ENCODE measurements at places on chromosomes 5 and 9. TPM values are rescaled to one million over a fixed set of nuclear protein-coding genes. Genes with fewer than 3 reads are reported as not detected.

The ZDHHC21 gene
- 3.4 TPM for total RNA-seq

The DRD1 gene
- 1.0 TPM for total RNA-seq

The IFNA2 gene
- total RNA-seq: not detected

The MAST4 gene
- total RNA-seq: 1.8 TPM

- no peak for DNase-seq
Observed at GRCh38 chr9:36833954-36834353, 200.1 kb downstream of the PAX5 start.

DNA sequence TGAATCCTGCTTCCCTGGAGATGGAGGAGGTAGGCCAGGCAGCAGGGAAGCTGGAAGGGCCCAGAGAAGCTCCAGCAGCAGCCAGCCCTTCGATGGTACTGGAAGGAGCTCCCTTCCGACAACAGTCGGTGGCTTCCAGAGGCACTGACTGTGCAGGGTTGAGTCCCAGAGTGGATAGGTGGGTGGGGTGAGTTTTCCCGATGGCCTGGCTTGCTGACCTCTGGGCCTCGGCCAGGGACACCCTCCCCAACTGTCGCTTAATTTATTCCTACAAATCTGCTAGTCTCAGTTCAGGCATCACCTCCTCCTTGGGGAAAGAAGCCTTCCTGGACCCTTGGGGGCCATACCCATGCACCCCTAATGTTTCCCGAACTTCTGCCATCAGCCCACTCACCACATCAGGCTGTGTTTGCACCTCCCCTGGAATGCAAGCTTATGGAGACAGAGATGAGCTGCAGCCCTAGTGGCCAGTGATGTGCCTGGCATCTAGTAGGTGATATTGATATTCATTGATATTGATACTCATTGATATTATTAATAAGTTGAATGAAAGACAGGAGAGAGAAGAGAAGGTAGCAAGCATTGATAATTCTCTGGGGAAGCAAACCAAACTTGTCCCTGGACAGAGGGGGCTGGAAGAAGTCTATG is 104.6 kb upstream of the BOD1 start:
- DNase-seq: no peak

DNA sequence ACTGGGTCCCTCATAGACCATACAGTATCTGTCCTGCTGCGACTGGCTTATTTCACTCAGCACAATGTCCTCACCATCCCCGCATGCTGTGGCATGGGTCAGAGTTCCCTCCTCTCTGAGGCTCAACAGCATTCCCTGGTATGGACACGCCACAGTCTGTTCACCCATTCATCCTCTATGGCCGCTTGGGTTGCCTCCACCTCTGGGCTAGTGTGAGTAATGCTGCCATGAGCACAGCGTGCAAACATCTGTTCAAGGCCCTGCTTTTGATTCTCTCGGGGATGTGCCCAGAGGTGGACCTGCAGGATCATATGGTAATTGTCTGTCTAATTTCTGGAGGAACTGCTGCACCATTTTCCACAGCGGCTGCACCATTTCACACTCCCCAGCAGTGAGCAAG is 5.5 kb upstream of the FBP2 start:
- DNase-seq: no peak

DNA sequence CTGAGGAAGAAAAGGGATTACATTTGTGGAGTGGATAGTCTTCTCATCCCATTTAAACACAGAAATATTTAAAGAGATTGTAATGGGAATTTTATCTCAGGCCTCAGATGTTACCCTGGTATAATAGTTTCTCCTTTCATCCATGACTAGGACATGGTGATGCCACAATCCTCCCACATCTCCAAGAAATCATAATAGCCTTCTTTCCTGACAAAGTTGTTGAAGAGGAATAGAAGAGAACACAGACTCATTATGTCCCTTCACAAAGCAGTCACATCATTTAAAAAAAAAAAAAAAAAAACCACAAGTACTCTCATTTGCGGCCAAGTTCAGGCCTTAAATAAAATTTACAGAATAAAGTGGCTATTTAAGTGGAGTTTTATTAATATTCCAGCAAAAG is 359.6 kb downstream of the DEPDC1B start:
- DNase-seq: no peak

The WDR31 gene
- total RNA-seq: 0.80 TPM

All from Panc1 (cell line).